Stimulated activated CD4-positive, alpha-beta T cell treated with anti-CD3 and anti-CD28 coated beads, Interleukin-1b, Interleukin-23, amount 100 ng/mL, for 1 hour (primary cell): ENCODE measurements at places on chromosomes 3 and 15.

DNA sequence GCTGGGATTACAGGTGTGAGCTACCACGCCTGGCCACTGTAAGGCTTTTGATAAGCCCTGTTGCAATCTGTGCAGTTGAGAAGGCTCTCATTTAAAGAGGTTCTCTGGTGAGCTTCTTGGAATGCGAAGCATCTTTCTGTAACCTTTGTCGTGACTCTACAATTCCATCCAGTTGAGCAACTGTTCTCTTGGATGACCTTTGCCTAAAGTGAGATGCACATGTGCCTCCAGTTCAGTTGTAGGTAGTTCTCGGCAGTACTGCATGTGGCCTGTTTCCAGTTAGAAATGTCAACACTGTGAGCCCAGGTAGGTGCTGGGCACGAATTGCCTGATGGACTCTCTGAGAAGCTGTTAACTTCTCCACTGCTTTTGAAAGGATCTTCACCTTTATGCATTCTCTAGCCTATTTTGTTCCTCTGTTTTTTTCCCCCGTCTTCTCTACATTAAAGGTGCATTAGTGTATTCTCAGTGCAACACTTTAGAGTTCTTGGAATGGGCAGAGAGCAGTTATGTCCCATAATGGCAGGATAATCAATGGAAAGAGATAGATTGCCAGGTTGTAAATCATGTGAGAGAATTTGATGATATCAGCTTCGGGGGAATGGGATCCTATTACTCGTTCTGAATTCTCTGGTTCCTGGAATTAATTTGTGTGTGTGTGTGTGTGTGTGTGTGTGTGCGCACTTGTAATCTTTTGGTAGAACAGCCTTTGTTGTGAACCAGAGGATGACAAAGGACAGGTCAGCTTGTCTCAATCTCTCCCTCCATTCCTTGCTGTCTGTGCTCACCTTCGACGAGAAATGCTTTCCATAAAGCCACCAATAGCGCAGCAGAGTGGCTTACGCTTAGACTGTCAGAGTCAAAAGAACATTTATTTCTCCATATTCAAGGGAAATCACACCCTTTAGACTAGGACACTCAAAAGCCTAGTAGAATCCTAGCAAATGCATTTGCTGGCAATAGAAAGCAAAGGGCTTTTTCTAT lies 51.1 kb downstream of the PTPRG start:
- DNase-seq = no peak

DNA sequence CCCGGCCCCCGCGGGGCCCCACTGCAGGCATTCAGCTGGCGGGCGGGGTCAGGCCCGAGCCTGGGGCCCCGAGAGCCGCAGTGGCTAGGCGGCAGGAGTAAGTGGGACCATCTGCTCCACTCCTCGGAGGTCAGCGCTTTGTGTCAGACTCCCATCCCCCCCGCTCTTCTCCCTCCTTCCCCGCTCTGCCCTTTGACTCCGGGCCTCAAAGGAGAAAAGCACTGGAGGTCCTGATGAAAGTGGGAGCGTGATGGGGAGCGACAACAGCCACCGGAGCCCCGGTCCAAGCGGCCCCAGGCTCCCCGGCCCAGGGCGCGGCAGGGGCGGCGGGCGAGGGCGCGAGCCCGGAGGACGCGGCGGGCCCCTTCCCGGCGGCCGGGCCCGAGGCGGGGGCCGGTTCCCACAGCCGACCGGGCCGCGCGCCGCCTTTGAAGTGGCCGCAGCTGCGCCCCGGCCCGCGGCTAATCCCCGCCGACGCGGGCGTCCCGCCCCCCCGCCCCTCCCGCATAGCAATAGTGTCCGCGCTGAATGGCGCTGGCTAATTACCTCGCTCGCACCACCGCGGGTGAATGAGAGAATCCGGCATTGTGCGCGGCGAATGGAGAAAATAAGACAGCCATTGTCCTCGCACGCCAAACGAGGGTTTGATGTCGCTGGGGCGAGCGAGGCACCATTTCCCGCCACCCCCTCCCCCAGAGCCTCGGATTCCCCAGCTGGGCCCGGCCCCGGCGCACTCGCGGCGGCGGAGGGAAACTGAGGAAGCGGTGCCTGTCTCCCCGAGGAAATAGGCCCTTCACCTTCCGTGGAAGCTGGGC lies 22.4 kb downstream of the IGDCC3 start:
- DNase-seq = no peak

DNA sequence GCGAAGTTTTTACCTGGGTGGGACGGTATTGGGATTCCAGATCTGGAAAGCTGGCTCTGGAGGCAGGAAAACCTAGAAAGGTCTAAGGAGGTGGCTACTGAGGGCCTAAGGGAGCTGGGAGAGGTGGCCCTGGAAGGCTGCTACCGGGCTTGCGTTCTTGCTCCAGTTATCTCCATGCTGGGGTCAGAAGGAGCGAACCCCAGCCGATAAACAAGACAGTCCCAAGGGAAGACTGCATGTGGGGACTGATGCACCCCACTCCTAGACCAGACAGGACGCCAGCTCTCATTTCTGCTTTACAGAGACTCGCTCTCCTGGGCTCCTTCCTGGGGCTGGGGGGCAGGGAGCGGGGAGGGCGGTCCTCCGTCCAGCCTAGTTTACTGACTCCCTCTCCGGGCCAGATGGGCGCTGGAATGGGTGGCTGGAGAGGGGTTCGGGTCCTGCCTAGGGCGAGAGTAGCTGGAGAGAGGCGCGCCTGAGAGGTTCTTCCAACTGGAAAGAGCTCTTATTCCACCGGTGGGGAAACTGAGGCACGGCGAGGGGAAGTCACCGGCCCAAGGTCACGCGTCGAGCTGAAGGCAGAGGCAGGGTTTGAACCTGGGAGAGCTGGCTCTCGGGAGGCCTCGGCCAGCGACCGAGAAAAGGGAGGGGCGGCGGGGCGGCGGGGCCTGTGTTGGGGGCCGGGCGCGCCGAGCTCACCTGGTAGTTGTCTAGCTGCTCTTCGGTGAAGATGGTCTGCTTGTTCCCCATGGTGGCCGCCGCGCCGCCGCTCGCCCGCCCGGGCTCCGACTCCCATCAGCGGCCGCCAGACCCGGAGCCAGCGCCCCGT lies 565 bp downstream of the CIB2 start:
- DNase-seq = no peak

DNA sequence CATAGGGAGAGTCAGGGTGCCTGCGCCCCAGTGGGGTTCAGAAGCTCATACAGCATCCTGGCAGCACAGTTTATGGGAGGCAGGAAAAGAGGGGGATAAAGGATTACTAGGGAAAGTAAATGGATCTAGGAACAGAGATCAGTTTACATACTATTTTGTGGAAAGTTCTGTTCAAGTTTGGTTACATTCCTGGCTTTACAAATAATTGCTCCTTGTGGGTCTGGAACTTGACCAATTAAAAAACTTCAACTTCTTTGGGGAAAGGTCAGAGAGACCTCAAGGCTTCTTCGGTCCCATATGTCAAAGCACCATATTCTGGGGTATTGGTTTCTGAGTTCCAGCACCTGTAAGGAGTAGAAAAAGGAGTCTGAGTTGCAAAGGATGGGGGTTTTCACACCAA lies 64.1 kb downstream of the ZDHHC19 start:
- DNase-seq = no peak

- DNase-seq = no peak
Observed at GRCh38 chr15:58952751-58953150, 19.3 kb upstream of the SLTM start.

DNA sequence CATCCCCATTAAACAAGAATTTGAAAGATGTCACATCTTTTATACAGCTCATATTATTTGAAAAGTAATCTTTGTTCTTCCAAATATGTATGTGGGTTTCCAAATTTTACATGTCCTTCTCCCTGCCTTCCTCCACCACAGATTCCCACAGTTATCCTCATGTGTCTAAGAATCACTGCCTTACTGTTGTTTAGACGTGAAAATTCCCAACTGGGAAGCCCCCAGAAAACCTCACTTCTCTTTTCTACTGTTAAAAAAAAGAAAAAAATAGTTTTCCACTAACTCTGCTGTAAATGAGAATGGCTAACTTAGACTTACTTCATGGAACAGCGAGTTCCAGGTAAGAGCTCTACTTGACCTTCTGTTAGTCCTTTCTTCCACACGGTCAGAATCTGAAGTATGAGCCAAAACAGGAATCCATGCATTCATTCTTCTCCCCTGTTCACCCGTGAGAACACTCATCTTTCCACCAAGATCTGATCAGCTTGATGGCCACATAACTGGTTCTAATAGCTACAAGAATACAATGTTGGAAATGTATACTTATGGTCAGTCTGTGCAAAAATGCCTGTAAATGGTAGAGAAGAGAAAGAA lies 17.9 kb upstream of the CSTA start:
- no peak for DNase-seq

GRCh38 chr3:42300013-42300412 lies 34.0 kb upstream of the CCK start:
- no peak for DNase-seq

GRCh38 chr3:41029356-41029755 lies 169.9 kb upstream of the CTNNB1 start:
- no peak for DNase-seq

DNA sequence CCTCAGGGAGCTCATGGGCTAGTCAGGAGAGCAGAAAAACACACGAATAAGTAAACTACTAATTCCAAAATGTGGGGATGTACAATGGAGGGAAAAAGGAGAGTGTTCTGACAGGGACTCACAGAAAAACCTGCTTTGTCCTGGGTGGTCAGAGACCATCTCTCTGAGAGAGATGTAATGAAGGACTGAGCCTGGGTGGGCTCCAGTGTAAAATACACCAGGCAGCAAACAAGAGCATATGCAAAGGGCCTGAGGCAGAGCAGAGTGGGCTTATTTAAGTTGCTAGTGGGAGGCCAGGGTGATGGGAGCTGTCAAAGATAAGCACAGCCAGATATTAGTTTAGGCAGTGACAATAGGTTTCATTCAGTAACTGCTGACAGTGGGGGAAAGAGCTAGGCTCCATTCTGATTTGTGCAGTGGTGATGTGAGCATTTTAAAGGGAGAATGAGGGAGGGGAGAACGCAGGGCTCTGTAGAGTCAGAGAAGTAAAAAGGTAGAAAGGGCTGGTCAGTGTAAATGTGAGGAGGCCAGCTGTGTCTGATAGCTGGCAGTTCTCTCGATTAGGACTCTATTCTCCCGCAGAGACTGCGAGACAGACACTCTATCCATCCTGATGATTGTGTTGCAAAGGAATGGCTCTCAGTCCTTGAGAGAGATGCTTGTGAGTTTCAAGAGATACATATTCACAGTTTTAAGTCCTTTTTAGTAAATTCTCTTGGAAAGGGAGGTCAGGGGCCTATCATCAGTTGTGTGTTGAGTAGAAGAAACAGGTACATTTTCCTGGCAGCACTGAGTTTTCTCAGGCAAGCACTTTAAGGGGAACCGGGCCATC lies 3.5 kb downstream of the TF start:
- DNase-seq = no peak

- no peak for DNase-seq
Observed at GRCh38 chr3:177626045-177626444, 428.8 kb upstream of the TBL1XR1 start.

GRCh38 chr3:133469140-133469731 lies 69.4 kb downstream of the BFSP2 start:
- DNase-seq = no peak

GRCh38 chr15:70763950-70764730 lies 782 bp upstream of the UACA start:
- DNase-seq = no peak

- no peak for DNase-seq
Observed at GRCh38 chr3:140910860-140911259, 30.8 kb upstream of the SLC25A36 start.

- no peak for DNase-seq
Observed at GRCh38 chr3:67875338-67875737, 220.9 kb upstream of the SUCLG2 start.

- no peak for DNase-seq
Observed at GRCh38 chr3:172107403-172107802, 68.0 kb downstream of the FNDC3B start.

- no peak for DNase-seq
Observed at GRCh38 chr3:133237380-133237779, 162.5 kb upstream of the BFSP2 start.

DNA sequence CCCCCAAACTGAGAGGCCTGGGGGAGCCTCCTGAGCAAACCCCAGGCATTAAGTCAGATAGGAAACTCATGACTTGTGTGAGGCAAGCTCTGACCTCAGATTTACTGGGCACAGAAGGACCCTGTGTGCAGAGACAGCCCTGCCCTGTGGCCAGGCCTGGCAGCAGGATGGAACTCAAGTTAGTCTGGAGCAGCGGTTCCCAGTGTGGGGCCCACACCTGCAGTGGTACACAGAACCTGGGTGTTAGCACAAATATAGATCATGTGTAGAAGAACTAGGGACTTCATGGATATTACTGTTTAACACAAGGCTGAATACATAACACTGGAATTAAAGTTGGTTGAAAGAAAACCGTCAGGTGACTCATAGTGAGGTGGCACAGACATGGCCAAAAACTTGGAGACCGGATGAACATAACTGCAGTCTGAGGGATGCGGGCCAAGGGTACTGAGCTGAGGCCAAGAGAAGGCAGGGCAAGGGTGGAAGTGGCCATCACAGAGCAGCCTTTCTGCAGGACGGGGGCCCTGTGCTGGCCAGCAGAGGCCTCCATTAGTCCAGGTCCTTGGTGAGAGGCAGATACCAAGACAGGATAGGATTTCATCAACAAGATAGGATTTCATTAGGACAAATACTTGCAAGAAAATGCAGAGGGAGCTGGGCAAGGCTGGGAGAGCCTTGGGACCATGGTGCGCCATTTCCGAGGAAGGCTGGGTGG lies 40.9 kb downstream of the IRAK2 start:
- no peak for DNase-seq

DNA sequence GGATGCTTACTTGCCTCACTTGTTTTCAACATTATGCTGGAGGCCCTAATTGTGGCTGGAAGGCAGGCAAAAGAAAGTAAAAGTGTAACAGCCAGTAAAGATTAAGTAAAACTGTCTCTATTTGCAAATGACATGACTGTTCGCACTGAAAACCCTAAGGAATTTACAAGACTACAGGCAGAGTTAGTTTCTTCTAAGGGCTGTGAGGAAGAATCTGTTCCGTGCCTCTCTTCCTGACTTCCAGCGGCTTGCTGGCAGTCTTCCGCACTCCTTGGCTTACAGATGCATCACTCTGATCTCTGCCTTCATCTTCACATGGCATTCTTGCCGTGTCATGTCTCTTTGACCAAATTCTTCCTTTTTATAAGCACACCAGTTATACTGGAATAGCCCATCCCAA lies 86.1 kb downstream of the DLG1 start:
- no peak for DNase-seq

DNA sequence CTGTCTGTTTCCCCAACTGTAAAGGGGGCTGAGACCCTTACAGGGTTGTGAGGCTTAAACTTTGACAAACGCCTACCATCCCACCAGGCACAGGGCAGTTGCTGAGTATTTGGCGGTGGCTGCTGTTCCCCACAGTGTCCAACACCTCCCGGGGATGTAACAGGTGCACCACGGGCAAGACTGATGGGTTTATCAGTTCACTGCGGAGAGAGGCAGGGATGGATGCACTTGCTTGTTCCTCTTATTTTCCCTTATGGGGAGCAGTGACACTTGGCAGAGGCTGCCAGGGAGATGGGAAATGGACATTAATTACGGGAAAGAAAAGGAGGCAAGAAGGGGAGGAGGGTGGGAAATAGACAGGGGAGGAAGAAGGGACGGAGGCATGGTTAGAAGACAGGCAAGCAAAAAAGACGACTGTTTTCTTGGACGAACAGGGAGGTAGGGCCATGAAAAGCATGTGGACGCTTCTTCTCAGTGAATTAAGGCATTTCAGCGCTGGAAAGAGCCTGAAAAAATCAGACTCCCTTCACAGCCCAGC lies 16.6 kb upstream of the ADIPOQ start:
- no peak for DNase-seq
